ENCODE measurements at places on chromosomes 7 and 10. TPM values are rescaled to one million over a fixed set of nuclear protein-coding genes. Genes with fewer than 3 reads are reported as not detected.

Gene MSANTD7
- 5.7 TPM for total RNA-seq

Gene PPP1R3C
- total RNA-seq: 18.8 TPM

Gene SMO
- 7.1 TPM for total RNA-seq

Gene TMEM236
- total RNA-seq: 0.95 TPM

Gene CPEB3
- total RNA-seq: 7.0 TPM

DNA sequence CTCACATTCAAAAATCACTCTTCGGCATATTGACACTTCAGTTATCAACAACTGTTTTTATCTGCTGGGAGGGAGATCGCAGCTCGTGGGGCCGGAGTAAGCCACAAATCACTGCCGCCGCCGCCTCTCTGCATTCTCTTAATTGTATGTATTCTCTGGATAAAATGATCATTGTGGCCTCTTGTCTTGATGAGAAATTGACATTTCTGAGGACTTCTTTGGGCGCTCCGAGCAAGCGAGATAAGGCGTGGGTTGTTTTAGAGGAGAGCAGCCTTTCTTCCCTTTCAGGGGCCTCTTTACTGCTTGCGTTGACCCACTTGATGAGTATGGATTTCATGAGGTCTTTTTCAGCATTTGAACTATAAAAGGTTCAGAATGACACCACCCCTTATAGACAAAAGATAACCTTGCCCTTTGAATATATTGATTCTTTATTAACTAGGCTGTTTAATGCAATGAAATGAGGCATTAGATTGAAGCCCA is 130.6 kb downstream of the EBF3 start:
- DNase-seq: no peak

DNA sequence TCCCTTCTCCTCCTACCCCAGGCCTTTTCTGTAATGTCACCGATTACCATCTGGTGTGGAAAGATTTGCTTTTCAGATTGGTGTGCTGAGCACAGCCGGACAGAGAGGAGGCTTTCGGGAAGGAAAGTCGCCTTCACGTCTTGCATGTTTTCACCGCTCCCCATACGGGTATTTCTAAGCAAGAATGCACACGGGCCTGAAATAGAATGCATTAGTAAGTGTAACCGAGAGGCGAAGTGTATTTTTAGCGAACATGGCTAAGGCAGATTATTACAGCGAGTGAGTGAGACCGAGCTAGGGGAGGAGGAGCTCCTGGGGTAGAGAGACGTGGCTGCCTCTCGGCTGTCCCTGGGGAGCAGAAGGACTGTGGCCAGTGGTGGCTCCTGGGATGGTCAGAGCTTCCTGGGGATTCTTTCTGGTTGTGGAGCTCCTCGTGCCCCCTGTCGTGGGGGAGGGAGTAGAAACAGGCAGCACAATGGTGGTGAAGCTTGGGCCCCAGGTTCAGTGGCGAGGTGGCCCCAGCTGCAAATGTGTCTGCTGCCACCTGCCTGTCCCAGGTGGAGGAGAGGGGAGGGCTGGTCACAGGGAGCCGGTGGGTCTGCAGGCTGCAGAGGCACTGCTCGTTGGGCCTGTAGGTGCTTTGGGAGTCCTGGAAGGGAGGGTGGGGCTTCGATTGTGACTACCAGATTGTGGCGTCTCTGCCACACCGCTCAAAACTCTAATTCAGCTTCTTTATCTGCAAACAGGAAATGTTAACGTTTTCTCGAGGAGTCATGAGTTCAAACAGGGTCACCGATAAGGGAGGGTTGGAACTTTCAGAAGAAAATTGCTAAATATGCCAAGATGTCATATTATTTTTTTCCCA is 135.8 kb downstream of the CAMK1D start:
- DNase-seq: peak; percentile 62

GRCh38 chr10:131979821-131980270 is 1.9 kb downstream of the BNIP3 start:
- DNase-seq: peak; percentile 78

DNA sequence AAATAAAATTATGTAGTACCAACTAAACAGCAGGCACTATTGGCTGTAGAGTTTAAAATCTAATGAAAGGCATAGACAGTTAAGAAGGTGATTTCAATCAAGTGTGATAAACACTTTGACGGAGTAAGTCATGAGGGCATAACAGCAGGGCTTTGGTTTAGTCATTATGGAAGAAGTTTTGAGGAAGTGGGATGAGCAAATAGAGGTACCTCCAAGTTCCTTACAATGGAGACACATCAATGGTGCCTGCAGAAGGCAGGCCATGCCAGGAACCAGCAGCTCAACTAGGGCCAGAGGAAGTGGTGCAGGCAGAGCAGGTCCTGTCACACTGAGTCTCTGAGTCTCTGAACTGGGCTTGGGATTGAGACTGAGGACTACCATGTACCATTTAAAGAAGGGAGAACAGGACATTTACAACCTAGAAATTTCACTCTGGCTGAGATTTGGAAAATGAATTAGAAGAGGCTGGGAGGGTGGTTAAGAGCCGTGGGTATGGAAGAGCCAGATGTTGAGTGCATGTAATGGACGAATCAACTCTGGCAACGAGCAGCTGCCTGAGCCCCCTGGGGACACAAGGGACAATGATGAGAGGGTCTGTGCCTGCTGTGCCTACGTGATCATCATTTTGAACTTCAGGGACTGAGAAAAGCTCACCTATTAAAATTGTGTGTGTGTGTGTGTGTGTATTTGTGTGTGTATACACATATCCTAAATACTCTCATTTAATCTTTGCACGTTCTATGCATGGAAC is 208.7 kb upstream of the POM121L12 start:
- DNase-seq: no peak

DNA sequence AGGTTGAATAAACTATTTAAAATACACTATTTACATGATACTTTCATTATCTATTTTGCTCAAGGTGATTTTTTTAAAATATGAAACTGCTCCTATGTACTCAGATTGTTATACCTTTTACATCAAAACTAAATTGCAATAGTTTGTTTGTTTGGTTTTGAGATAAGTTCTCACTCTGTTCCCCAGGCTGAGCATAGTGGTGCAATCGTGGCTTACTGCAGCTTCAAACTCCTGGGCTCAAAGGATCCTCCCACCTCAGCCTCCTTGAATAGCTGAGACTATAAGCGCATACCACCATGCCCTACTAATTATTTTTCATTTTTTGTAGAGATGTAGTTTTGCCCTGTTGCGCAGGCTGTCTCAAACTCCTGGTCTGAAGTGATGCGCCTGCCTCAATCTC is 12.7 kb downstream of the TAS2R60 start:
- no peak for DNase-seq

DNA sequence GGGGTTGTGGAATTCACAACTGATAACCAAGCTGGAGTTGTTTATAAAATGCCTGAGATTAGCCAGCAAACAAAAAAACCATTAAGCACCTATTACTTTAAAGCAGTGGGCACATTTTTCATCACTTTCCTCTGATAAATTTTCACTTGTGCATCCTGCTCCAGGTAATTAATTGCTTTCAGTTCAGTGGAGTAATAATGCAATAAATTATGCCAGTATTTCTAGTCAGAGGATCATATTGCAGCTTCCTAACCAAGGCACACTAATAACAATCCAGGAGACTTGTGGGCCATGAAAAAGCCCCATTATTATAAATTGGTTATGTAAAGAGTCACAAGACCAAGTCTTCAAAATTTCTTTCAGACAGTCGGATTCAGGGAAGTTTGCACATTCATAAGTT is 193.2 kb downstream of the LRMDA start:
- DNase-seq: no peak

DNA sequence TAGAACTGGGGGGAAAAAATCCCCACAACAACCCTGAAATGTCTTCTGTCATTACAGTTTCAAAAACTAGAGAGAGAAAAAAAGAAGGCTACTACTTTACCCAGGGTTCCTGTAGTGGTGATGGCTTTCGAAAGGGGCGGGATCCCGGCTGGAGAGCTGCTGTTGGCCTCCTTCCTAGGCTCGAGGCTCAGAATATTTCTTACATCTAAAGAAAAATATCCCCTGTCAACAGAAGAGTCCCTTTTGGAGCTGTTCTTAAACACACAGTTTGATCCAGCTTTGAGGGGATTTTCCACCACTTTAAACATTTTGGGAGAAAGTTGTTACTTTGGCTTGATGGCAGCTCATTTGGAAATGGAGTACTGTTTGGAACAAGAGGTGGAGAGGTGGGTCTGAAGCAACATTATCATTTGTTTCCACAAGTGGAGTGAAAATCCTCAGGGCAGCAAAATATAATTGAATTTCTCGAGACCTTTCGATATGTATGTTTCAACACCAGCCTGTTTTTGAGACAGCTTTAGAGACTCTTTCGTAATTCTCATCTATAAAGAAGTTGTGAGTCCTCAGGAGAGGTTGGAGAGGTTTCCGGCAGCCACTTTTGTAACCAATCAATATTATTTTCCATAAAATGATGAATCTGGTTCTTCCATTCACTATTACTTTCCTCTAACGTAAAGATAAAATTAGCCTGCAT is 5.1 kb downstream of the HOXA13 start:
- DNase-seq: no peak

- DNase-seq: no peak
Observed at GRCh38 chr7:110454713-110455112, 636.2 kb upstream of the LRRN3 start.

- DNase-seq: no peak
Observed at GRCh38 chr7:81294897-81295515, 376.2 kb upstream of the SEMA3C start.

GRCh38 chr10:78849115-78849514 is 219.7 kb upstream of the ZMIZ1 start:
- no peak for DNase-seq

DNA sequence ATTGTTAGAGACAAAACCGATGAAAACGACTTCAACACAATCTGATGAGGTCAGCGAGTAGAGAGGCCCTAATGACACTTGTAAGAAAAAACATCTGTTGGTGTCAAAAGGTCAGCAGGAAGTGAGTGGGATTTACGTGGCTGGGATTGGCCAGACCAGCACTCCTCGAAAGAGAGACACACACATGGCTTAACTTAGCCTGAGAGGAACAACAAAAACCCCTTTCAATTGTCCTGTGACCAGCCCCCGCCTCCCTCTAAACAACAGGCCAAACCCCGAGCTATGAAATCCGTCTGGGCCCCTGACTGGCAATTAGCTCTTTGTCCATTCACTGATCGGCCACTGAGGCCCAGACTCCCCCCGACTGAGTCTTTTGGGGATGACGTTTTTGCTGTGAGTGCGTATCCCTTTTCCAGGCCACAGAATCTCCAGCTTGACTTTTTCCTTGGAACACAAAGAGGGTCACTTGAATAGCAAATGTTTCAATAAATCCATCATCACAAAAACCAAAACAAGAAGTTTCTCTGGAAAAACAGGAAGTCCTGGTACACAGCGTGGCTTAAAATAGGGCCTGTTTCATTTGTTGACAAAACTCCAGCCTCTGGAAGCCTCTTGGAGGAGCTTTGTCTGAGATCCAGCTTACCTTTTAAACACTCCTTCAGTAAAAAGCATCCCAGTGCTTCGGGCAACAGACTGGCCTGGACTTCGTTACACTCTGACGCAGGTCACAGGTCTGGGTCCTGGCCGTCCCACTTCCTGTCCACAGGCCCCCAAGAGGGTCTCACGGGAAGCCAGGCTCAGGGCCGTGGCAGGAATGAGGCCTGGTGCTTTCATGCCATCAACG is 103.0 kb downstream of the CTBP2 start:
- DNase-seq: no peak

- DNase-seq: no peak
Observed at GRCh38 chr10:31464552-31464951, 145.5 kb downstream of the ZEB1 start.

GRCh38 chr10:131233611-131234258 is 77.8 kb downstream of the TCERG1L start:
- no peak for DNase-seq

GRCh38 chr7:22675917-22676343 is 51.1 kb upstream of the IL6 start:
- DNase-seq: no peak

GRCh38 chr10:128853537-128853936 is 613.5 kb upstream of the MGMT start:
- DNase-seq: no peak

GRCh38 chr7:155930527-155930926 is 118.3 kb upstream of the SHH start:
- no peak for DNase-seq

- DNase-seq: no peak
Observed at GRCh38 chr7:155611808-155612447, 32.5 kb upstream of the RBM33 start.

DNA sequence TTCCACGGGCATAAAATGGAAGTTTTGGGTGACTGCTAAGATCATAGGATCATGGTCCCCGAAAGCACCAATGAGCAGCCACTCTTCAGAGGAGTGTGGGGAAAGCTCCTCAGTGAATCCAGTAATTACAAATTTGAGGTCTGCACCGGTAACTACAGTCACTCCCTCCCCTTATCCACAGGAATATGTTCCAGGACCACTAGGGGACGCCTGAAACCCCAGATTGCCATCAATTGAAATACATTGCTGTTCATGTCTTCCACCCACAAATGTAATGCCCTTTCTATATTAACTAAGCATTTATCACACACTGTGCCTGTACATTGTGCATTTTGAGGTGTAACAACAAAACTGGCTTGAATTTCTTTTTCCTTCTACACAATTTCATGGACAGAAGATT is 447.9 kb upstream of the PFKP start:
- no peak for DNase-seq

- no peak for DNase-seq
Observed at GRCh38 chr7:141946796-141947195, at the start of gene CLEC5A. TSS of gene CLEC5A (minus strand) at chr7:141946974. CDS start at chr7:141946292, 682 bp downstream.

DNA sequence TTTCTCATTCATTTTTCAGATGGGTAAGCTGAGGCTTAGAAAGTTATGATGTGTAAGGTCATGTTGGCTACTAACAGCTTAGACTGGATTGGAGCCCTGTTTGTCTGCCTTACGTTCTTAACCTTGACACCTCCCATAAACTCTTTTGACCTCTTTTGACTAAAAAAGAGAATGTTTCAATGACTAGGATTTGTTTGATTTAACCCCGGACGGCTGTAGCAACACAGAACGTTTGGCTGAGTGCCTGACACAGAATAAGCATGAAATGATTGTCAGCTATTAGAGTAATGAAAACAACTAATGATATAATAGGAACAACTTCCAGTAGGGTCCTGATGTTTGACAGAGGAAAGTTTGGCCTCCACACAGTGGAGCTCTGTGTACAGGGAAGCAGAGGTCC is 83.3 kb upstream of the PDZD8 start:
- DNase-seq: no peak

DNA sequence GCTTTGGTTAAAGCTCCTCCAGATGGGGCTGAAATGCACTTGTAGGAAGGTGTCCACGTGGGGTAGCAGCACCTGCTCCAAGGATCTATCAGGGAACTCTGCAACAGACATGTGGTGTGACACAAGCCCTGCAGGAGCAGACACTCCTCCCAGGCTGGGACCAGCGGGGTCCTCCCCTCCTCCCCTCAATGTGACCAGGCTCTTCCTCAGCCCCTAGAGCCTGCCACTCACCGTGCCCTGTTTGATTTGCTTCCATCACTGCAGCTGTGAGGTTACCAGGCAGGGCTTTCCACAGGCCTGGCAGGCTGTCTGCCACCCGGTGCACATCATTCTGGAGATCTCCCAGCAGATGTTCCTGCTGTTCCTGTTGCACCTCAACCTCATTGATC is 13.4 kb downstream of the MMRN2 start:
- DNase-seq: no peak

DNA sequence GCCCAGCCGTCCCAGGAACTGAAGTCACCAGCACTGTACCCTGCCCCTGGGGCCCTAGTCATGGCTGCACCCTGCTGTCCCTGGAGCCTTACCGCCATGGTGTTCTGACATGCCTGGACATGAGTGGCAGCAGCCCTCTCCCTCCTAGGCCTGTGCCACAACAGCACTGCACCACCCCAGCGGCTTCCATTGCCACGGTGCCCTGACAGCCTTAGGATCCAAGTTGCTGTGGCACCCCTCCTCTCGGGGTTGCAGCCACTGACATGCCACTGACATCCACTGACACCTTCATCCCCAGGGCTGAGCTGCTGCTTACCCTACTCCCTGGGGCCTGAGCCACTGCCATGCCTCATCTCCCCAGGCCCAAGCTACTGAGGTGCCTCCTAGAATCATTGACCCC is 39.6 kb upstream of the SHH start:
- no peak for DNase-seq
